ENCODE measurements at places on chromosomes 4 and X. TPM values are rescaled to one million over a fixed set of nuclear protein-coding genes. Genes with fewer than 3 reads are reported as not detected.

DNA sequence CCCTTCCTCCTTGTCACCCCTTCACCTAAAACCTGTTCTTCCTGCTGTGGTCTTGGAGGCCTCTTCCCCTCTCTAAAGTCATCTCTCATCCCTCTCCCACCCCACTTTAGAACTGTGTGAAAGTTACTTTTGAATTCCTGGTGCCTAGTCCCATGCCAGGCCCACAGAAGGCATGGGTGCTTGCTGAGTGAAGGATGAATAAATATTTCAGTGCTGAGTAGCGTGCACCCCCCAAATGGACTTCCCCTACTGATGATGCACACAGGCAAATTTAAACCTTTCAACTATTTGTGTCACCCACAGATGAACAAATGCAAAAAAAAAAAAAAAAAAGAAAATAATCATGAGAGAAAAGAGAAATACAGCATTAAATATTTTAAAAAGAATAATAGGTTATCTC lies 19.8 kb downstream of the PSMD10 start:
- no peak for DNase-seq

DNA sequence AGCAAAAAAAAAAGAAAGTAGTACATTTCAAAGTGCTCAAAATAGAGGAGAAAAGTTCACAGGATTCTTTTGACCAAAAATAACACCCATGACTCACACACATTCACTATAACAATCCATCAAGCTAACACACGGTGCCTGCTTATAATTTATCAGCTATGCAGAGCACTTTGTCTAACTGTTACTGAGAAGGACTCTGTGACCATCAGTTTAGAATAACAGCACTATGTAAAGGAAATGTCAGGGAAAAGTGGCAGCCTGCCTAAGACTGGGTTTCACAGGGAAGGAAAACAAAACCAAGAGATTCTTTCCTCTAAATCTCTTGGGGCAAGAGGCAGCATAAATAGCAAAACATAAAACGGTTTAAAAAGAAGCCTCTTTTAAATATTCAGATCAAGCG lies 54.8 kb downstream of the CCDC149 start:
- no peak for DNase-seq

DNA sequence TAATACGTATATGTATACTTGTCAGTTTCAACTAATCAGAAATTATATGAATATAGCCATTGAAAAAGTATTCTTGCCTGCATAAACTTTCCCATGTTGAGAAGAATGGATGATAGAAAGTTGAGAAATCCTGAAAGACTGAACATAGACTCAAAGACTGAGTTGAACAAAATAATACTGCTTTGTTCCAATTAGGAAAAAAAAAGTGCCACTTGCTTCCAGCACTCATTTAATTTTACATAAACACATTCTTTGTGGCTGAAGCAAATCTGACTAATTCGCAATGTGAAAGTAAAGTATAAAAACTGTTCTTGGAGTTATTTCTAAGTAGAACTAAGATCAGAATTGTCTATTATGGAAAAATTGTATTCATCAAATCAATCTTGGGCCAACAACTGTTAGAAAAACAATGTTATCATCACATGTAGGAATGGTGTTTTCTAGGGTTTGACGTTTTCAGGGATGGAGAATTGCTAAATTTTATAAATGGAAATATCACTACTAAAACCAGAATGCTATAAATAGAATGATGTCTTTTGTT lies 2334.6 kb downstream of the PCDH7 start:
- no peak for DNase-seq

GRCh38 chr4:95705323-95705722 lies 134.6 kb upstream of the PDHA2 start:
- DNase-seq: no peak

GRCh38 chr4:15809058-15809457 lies 30.9 kb downstream of the CD38 start:
- DNase-seq: no peak

- DNase-seq: no peak
These were observed 163.7 kb downstream of the CFAP47 start for GRCh38 chrX:36083256-36083655.

GRCh38 chr4:120281581-120281980 lies 214.9 kb upstream of the MAD2L1 start:
- no peak for DNase-seq

DNA sequence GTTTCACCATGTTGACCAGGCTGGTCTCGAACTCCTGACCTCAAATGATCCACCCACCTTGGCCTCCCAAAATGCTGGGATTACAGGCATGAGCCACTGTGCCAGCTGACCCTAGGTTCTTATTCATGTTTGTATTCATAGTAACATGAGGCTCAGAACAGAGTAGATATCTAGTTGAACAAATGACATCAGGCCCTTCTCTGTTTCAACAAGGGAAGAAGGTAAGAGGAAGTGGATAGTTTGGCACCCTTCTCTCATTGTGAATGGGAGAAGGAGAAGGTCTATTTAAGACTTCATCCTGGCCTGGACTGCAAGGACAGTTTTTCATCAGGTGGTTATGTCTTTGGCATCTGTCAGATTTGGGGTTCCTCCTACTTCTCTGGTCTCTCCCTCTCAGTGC lies 13.8 kb downstream of the GJB1 start:
- DNase-seq: no peak

GRCh38 chrX:9326369-9326768 lies 138.5 kb upstream of the TBL1X start:
- DNase-seq: no peak

DNA sequence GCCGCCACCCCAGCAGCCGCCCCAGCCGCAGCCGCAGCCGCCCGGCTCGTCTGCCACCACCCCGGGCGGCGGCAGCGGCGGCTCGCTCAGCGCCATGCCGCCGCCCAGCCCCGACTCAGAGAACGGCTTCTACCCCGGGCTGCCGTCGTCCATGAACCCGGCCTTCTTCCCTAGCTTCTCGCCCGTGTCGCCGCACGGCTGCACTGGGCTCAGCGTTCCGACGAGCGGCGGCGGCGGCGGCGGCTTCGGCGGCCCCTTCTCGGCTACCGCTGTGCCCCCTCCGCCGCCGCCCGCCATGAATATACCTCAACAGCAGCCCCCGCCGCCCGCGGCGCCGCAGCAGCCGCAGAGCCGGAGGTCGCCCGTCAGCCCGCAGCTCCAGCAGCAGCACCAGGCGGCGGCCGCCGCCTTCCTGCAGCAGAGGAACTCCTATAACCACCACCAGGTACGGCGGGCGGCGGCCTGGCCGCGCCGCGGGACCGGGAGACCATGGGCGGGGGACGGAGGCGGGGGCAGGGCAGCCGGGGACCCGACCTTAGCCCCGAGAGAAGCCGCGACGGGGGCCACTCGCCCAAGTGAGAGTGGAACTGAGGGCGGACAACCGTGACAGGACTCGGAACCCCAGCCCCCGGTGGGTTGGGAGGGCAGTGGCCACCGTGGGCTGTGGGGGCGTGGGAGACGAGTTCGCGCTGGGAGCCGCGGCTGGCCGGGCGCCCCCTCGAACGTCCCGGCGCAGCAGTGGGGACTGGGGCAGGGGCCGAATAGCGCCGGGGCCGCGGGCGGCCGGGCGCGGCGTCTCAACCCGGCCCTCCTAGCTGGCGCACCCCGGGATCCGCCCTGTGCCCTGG lies 1.8 kb downstream of the CPEB2 start:
- DNase-seq: peak; percentile 77

GRCh38 chr4:153197301-153197700 lies 6.9 kb upstream of the TRIM2 start:
- DNase-seq: no peak

- no peak for DNase-seq
These were observed 7.4 kb downstream of the MAGEB10 start for GRCh38 chrX:27815209-27815608.

- no peak for DNase-seq
These were observed 8.0 kb downstream of the ZNF827 start for GRCh38 chr4:145930592-145930991.

- DNase-seq: no peak
These were observed 9.7 kb upstream of the IQCM start for GRCh38 chr4:149825336-149825735.

DNA sequence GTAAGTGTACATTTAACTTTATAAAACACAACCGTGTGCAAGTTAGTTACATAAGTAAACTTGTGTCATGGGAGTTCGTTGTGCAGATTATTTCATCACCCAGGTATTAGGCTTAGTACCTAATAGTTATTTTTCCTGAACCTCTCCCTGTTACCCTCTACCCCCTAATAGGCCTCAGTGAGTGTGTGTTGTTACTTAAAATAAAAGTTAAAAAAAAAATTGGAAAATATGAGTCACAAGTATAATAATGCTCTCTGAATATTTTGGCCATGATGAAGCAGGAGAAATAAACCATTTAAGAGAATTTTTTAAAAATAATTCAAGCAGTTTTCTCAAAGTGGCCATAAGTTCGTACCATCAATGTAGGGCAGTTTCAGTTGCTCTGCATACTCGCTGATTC lies 105.1 kb upstream of the GRID2 start:
- DNase-seq: no peak

DNA sequence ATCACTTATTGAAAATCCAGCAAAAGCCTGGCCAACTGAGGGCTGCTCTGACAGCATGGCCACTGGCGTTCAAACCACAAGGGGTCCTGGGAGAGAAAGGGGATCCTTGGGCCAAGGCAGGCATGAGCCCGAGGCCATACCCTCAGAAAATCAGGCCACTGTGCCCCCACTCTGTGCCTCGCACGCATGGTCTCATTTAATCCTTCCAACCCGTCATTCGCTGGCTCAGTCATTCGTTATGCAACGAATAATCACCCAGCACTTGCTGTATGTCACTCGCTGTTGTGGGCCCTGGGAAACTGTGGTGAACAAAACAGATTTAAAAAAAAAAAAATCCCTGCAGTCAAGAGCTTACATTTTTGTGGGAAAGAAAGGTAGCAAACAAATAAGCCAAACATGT lies 112.7 kb downstream of the BCOR start:
- DNase-seq: no peak

DNA sequence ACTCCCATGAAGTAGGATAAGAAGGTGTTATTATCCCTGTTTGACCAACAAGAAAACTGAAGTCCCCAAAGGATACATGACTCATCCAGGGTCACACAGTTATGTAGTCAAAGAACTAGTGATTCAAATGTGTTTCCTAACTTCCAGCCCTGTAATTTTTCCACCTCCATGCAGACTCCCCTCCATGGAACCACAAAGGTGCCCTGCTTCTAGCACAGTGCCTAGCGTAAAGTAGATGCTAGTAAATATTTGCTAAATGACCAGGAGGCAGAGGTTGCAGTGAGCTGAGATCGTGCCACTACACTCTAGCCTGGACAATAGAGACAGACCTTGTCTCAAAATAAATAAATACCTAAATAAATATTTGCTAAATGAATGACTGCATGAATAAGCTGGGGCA lies 55.8 kb downstream of the FRMPD3 start:
- no peak for DNase-seq

GRCh38 chrX:132442691-132443090 lies 46.1 kb downstream of the MBNL3 start:
- DNase-seq: no peak

DNA sequence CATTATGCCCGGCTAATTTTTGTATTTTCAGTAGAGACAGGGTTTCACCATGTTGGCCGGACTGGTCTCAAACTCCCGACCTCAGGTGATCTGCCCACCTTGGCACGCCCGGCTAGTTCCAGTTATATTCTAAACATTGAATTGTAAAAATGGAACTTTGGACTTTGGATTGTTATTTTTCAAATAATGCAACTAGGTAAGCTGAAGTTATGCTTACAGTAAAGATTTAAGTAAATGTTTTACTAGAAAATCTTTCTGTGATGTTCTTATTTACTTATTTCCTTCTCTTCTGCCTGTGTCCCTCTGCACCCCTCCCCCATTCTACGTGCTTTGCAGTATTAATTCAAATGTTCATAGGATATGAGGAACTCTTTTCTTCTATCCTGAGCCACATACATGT lies 26.1 kb downstream of the GK start:
- no peak for DNase-seq

GRCh38 chrX:87728024-87728423 lies 210.4 kb downstream of the KLHL4 start:
- no peak for DNase-seq

DNA sequence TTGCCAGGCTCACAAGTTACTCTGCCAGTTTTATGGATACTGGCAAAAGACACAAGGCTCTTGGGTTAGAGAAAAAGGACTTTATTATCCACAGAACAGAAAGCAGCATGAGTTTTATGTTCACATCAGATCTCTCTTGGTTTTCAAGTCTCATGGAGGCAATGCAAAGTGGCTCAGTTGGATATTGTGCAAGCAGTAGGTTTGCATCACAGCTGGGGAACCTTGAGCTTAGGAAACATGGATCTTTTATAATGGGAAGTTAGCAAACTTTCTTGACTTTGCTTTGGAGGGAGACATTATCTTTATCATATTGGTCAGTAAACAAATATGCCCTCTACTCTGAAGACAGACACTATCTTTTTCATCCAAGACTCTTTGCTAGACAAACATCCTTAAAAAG lies 109.2 kb upstream of the GRPR start:
- no peak for DNase-seq

DNA sequence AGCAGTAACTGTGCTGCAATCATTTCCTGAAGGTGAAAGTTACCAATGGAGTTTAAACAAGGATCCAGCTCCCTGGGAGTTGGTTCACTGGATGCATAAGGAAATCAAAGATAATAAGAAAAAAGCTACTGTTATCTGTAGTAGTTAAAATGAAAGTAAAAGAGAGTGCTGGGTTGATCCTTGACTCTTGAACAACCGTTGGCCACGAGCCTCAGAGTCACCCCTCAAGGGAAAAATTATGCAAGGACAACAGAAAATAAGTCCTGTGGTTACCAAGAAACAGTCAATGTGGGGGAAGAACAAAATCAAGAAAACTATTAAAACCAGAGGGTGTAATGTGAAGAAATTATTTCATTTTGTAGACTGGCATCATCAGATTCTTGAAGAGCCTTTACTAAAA lies 49.7 kb upstream of the DDIT4L start:
- no peak for DNase-seq

The IQCM gene
- not detected for total RNA-seq

The MEPE gene
- total RNA-seq: not detected

The TMEM156 gene
- total RNA-seq: not detected

The RAB41 gene
- 0.68 TPM for total RNA-seq

The OPRPN gene
- total RNA-seq: not detected

The FNIP2 gene
- total RNA-seq: 31.7 TPM

The ADGRG2 gene
- 0.44 TPM for total RNA-seq

The MAGEA3 gene
- total RNA-seq: not detected

The HTR2C gene
- total RNA-seq: not detected

The MAMLD1 gene
- total RNA-seq: 0.68 TPM
